ENCODE measurements at places on chromosomes 11 and 22.
A peak's percentile ranks its signal among the peaks of the same experiment; 100 is the strongest.

GRCh38 chr22:20060700-20061480 lies 19.2 kb upstream of the DGCR8 start:
- DNase-seq = no peak

DNA sequence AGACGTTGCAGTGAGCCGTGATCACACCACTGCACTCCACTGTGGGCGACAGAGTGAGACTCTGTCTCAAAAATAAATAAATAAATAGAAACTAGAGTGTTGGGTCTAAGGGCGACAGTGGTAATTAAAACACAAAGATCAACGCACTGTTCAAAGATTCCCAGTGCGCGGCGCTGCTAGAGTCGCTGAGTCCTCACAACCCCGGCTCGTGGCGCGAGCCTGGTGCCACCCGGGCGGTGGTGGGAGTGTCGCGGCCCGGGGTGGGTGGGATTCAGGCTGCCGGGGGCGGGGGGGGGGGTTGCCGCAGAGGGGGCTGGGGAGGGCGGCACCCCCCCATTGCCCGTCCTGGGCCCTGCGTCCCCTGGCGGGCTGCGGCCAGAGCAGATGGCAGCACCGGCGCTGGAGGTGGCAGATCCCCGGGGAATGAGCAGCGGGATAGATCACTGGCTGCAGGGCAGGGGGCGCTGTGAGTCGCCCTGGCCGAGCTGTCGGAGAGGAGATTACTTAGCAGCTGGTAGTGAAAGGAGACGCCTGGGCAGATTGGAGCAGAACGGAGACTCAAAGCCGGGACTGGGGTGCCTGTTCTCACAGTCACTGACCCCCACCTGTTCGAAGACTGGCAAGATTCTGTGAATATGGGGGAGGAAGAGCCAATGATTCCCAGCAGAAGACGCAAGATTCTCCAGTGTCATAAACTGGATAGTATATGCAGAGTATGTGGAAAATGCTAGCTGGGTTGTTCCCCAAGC lies 30.2 kb upstream of the APOBEC3A start:
- DNase-seq = no peak

- no peak for DNase-seq
Measured at GRCh38 chr11:8095806-8096522, 15.0 kb downstream of the TUB start.

- no peak for DNase-seq
Measured at GRCh38 chr11:104898685-104899013, 389 bp upstream of the CASP12 start.

DNA sequence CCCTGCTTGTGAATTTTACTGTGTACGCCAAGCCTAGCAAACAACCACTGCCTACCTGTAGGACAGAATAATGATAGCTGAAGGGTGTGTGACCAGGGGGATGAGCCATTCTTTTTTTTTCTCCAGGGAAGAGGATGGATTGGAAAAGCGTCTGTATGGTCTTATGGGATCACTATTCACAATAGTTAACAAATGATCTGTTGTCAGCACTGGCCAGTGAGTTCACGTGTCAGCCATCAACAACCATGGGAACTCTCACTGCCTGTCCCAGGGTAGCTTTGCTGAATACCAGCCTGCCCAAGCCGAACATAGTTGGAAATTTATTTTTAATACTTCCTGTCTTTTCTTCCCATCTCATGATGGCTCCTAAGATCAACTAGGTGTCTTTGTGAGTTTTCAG lies 170.2 kb downstream of the ST3GAL4 start:
- DNase-seq = no peak

DNA sequence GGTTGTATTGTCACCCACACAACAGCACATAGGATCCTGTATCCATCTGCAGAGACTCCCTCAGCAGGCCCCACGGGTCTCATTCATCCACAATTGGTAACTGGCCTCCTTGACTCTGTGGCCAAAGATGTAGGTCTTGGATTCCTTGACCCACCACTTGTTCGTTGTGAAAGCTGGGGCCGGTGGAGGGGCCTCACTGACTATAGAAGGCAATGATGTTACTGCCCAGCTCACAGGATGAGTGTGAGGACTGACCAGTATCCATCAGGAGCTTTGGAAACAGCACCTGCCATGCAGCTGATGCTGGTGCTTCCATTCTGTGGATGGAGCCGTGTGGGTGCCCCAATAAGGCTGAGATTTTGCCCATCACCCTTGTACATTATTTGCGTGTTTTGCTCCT lies 615.7 kb downstream of the BRD1 start:
- no peak for DNase-seq

DNA sequence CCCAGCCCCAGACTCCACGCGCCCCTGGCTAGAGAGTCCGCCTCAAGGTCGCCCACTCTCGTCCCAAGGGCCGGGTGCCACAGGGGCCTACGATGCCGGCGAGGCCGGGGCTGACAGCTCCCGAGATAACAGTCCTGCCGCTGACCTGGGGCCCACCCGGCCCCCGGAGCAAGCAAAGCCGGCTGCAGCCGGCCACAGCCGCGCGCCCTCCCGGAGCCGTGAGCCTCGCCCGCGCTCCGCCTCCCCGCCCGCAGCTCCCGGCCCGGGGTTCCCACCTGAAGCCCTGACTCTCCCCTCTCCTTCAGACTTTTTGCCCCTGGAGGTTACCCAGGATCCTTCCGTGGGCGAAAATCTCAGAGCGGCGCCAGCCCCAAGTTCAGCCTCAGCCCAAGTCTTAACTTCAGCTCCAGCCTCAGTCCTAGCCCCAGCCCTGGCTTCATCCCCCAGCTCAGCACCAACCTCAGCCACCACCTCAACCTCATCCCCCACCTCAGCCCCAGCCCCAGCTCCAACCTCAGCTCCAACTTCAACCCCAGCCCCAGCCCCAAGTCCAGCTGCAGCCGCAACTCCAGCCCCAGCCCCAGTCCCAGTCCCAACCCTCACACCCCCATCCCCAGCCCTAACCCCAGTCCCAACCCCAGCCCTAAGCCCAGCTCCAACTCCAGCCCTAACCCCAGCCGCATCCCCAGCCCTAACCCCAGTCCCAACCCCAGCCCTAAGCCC lies 1.7 kb downstream of the KLHDC7B start:
- DNase-seq = no peak

GRCh38 chr22:44567846-44568493 lies 69.9 kb upstream of the RTL6 start:
- no peak for DNase-seq

DNA sequence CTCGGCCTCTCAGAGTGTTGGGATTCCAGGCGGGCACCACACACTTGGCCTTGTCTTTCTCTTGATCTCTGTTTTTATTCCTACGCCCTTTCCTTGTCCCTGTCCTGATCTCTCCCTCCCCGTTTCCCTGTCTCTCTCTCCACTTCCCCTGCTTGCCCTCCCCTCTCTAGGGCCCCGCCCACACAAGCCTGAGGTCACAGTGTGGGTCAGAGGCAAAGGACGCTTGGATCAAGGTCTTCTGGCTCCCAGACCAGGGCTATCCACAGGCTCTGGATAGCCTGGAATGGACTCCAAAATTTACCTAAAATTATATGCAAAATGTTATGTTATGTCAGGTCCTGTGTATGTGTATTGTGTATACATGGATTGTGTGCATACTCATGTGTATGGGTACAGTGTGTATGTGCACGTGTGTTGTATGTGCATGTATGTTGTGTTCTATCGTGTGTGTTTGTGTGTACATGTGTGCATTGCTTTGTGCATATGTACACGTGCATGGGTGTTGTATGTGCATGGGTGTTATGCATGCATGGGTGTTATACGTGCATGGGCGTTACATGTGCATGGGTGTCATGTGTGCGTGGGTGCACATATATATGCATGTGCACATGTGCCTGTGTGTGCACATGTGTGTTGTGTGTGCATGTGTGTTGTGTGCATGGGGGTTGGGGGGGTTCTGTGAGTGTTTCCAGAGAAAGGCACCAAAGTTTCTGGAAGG lies 38.3 kb downstream of the TP53I11 start:
- DNase-seq = no peak

DNA sequence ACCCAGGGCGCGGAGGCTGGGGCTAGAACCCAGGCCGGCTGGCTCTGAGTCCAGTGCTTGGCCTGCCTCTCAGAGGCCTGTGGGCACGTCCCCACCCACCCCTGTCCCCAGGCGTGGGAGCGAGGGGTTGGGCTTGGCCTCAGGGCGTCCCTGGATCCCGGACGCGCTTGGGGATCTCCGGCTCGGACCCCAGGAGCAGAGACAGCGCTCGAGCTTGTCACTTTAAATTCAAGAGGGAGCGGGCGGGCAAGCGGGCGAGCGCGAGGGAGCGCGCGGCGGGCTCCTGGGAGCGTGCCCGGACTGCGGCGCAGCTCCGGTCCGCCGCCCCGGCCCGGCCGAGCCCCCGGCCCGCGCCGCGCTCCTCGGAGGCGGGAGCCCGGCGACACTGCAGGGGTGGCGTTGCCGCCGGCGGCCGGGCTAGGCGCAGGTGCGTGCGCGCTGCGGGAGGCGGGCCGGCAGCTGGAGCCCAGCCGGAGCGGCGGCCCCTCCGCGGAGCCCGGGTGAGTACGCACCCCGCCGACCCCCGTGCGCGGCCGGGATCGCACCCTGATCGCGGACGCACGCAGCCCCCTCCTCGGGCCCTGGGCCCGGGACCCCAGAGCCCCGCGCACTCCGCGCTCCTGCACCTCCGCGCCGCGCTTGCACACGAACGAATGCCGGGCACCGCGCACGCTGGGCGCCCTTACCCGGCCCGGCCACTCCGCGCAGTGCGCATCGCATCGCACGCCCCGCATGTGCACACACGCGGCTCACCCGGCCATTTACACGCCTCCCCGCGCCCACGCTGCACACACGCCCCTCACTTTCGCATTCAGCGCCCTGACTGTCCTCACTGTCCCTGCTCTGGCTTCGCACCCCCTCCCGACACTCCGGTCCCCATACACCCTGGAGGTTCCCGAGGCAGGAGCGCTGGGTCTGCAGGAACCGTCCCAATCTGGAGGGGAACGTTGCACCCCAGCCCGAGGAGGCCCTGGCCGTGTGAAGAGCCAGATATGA lies at the start of gene SYT12:
Gene SYT12, plus strand, starts transcription at position 174 of the 996 bp plus-strand sequence. CDS start 7,011 bp downstream, outside the sequence.
- peak; percentile 45 for DNase-seq

DNA sequence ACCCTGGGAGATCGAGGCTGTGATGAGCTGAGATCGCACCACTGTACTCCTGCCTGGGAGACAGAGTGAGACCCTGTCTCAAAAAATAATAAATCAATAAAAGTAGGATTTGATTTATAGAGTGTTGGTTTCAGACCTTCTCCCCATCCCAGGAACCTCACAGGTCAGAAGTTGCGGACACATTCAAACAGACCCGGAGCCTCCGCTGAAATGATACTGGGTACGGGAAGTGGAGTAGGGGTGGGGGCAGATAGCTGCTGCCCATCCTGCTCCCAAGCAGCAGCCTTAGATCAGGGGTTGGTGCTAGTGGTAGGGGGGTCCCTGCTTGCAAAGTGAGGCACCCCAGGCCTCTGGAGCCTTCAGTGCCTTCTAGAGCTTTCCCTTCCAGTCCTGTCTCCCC lies 7.8 kb downstream of the PRDM11 start:
- no peak for DNase-seq

DNA sequence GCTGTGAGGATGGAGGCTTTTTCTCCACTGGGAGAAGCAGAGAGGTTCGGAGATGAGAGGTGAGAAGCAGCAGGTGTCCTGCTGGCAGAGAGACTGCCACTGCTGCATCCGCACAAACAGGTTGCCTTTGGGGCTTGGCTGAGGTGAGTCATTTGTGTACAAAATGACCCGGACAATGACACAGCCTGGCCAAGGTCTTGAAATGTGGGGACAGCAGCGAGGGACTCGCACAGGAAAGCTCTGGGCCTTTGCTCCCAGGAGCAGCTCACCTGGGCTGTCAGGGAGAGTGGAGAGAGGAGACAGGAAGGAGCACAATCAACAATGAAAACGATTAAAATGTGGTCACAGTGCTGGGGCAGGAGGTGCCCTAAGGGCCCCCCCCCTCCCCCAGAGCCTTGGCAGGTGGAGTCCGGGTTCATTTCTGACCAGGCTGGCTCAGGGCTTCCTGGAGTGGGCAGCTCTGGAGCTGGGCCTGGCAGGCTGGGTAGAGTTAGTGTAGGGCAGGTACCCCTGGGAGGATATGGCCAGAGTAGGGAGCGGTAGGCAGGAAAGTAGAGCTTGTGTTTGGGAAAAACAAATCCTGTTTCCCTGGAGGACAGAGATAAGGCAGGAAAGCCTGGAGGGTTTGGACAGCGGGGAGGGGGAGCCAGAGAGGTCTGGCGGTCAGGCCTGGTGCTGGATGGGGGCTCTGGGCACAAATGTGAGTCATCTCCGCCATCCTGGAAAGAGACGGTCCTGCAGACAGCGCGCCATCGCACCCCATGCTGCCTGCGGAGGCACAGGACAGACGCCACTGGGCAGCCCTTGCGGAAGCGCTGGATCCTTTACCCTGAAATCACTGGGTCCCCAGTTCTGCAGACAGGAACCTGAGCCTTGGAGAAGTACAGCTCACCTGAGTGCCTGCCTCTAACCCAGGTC lies 37.8 kb upstream of the CELSR1 start:
- DNase-seq = no peak

GRCh38 chr11:16792426-16792825 lies 54.0 kb downstream of the C11orf58 start:
- no peak for DNase-seq

All from HTR-8/SVneo (cell line).